Dermis lymphatic vessel endothelial cell (primary cell): ENCODE measurements at places on chromosomes 7 and 10. TPM values are rescaled to one million over a fixed set of nuclear protein-coding genes. Genes with fewer than 3 reads are reported as not detected.

LRRN3 gene
- not detected in 2 replicates for total RNA-seq

FAM25C gene
- not detected in 2 replicates for total RNA-seq

CAMK1D gene
- total RNA-seq, result 0.43 and 1.4 TPM in 2 replicates

APBB1IP gene
- total RNA-seq, result 0.11 TPM in 1 of 2 replicates, not detected in the other

ARF5 gene
- 174 and 179 TPM in 2 replicates for total RNA-seq
